NCI-H524 (cell line): ENCODE measurements at places on chromosomes 11 and 22.

DNA sequence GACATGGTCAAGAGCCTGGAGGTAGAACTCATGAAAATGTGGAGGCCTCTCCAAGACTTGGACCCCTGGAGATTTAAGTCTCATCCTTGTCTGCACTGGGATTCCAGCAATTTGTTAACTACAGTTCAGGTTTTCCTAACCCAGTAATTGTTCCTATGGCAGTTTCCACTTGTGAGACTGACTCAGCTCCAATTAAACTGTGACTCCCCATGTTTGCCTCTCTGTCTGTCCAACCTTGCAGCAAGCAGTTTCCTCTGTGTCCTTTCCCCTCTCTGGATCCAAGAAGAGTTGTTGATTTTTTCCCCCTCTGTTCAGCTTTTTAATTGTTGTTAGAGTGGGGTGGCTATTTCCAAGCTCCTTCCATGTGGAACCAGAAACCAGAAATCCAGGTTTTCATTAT lies 16.2 kb upstream of the ARHGAP20 start:
- DNase-seq = no peak

GRCh38 chr11:70210530-70210929 lies 7.4 kb downstream of the FADD start:
- DNase-seq = no peak

DNA sequence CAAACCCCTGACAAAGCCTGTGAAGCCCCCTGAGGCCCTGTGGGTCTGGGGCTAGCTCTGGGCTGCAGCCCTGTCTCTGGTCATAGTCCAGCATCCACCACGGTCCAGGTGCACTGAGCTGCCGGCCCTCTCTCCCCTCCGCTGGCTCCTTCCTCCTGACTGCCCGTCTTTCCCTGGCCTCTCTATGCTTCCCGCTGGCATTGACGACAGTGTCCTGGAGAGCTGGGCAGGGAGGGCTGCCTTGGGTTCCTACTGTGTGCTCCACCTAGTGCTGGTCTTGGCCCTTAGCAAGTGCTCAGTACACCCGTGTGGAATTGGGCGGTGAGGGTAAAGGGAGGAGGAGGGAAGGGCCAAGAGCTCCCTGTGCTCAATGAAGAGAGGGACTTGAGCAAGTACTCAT lies 868 bp upstream of the MYEOV start:
- DNase-seq = no peak

DNA sequence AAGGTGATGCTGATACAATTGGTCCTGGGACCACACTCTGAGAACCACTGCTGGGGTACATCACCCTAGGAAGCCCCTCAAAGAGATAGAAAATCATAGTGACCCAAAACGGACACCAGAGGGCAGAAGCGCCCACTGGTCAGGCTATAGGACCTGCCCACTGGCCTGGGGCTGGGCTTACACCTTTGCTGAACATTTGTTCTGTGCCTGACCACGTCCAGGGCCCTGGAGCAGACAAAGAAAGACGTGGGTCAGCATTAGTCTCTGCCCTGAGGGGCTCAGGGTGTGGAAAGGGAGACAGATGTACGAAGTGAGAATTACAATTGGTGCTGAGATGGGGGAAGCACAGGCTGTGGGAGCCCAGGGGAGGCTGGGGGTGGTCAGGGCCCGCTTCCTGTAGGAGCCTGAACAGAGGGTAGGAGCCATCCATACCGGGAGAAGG lies 14.4 kb upstream of the SERPINH1 start:
- peak; percentile 69 for DNase-seq

- DNase-seq = no peak
Observed at GRCh38 chr11:16935518-16936302, 78.5 kb downstream of the PLEKHA7 start.

DNA sequence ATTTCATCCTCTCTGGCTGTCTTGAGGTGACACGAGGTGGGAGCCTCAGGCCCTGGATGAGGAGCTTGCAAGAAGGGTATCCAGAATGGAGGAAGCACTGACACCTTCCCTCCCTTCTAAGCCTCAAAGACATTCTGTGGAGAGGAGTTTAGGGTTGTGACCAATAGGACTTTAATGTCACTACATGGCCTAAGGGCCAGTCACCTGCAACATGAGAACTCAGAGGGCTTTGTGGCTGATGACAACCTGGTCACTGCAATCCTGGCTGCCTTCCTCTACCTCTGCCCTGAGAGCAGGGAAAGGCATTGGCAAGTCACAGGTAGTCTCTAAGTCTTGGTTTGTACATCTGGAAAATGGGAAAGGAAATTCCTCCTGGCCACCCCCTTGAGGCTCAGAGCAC lies 33.7 kb downstream of the PISD start:
- no peak for DNase-seq

DNA sequence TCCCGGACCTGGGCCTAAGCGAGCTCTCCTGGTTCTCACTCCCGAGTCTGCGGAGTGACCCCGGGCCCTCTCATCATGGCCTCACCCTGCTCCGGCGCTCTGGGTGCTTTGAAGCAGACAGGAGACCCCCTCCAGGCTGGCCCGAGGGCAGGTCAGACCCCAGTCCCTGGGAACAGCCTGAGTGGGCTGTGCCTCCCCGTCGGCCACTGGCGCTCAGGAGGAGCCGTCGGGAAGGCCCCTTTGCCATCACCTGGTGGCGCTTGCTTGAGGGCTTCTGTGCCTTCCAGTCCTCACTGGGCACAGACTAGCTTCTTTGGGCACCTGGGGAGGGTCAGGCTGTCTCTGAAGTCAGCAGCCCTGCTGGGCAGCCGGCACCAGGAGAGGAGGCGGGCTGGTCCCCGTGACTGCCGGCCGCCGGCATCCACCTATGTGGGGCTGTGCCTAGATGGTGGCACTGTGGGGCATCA lies 6.7 kb downstream of the BRSK2 start:
- DNase-seq = no peak

DNA sequence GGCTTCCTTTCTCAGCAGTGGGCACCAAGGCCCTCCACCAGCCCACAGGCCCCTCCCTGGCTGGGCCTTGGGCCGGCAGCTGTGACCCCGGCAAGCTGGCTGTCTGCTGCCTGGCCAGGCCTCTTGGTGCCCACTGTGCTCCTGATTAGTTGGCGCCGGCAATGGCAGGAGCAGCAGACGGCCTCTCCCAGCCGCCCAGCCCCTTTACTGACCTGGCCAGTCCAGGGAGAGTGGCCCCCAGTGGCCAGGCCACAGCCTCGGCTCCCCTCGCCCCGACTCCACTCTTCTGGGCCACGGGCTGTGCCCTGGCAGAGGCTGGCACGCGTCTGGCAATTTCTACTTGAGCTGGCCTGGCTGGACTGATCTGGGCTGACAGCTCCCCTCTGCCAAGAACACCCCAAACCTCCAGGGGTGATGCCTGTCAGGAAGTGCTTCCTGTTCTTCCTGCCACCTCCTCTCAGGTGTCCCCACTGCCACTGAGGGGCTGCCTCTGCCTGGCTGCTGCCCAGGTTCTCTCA lies 58.1 kb downstream of the CACNA1I start:
- DNase-seq = no peak

- DNase-seq = no peak
Observed at GRCh38 chr11:88181776-88182175, 6.5 kb upstream of the RAB38 start.

DNA sequence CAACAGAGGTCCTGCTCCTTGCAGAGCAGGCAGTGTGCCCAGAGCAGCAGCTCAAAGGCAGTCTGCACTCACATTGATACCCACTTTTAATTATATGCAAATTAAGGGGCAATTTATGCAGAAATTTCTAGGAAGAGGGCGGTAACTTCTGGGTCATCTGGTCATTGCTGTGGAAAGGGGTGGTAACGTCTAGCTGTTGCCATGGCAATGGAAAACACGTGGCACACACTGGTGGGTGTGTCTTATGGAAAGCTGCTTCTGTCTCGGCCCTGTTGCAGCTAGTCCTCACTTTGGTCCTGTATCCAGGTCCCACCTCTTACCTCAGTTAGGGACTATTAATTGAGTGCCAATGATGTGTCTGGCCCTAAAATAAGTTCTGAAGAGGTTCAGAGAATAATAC lies 36.8 kb downstream of the BARX2 start:
- DNase-seq = no peak

GRCh38 chr11:10885703-10886363 lies 28.0 kb upstream of the ZBED5 start:
- no peak for DNase-seq

- DNase-seq = no peak
Observed at GRCh38 chr11:69397732-69398131, 83.7 kb upstream of the LINC01488 start.

GRCh38 chr11:64469288-64469687 lies 110.3 kb downstream of the RPS6KA4 start:
- no peak for DNase-seq

DNA sequence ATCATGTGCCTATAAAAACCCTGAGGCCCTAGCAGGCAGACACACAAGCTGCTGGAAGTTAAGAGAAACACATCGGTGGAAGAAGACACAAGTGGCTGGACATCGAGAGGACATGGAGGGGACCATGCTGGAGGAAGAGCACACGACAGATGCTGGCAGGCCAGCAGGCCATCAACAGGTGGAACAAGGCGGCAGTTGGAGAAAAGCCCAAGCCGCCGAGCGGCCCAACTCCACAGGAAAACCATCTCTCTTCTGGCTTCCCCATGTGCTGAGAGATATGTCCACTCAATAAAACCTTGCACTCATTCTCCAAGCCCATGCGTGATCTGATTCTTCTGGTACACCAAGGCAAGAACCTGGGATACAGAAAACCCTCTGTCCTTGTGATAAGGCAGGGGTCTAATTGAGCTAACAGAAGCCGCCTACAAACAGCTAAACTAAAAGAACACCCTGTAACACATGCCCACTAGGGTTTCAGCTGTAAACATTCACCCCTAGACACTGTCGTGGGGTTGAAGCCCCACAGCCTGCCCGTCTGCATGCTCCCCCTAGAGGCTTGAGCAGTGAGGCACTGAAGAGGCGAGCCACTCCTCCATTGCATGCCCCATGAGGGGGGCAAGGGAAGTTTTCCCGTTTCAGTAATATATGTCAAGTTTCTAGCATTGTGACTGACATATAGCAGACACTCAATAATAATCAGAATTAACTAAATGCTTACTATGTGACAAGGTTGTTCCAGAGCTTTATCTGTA lies 39.0 kb upstream of the MMP20 start:
- no peak for DNase-seq

GRCh38 chr11:113572136-113572735 lies 97.0 kb upstream of the DRD2 start:
- no peak for DNase-seq

- DNase-seq = no peak
Observed at GRCh38 chr22:39068033-39068785, 8.9 kb upstream of the APOBEC3G start.

DNA sequence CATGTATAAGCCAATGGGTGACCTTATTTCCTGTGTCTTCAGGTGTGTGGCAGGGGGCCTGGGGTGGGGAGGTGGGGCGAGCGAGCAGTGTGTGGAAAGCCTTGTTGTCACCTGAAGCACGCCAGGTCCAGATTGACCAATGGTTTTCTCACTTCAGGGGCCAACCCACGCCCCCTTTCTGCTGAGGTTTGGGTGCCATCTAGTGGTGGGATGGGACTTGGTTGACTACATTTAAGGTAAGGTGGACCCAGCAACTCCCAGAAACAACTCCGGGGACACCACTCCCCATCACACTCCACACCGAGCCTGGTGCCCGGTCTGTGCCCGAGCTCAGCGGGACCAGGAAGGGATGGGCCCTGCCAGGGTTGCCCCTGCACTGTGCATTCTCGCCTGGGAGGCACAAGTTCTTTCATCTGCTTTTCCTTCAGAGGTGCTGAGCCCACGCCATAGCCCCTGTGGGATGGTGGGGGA lies 40.0 kb downstream of the TPCN2 start:
- peak; percentile 24 for DNase-seq

GRCh38 chr11:62497132-62497801 lies 49.3 kb downstream of the AHNAK start:
- DNase-seq = peak; percentile 8

DNA sequence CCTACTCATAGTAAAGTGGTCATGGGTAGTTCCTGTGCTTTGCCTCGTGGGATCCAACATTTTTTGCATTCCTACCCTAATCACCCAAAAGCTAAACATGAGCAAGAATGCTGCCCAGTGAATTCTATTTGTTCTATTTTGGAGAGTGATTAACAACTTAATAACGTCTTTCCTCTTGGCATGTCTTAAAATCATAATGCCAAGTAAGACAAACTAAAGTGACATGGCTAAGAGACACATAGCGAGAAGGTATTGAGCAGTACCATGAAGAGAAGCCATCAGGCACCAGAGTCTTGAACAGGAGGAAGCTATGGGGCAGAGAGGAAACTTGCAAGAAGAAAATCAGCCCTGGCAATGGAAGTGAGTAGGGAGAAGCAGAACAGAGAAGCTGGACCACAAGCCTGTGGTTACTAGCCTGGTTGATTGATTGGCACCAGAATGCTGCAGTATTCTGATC lies 32.0 kb downstream of the EXPH5 start:
- no peak for DNase-seq

GRCh38 chr22:37340331-37341262 lies 58.3 kb downstream of the CYTH4 start:
- peak; percentile 84 for DNase-seq

GRCh38 chr11:133191931-133192330 lies 340.4 kb downstream of the OPCML start:
- DNase-seq = no peak

- DNase-seq = no peak
Observed at GRCh38 chr22:32949391-32950173, 108.6 kb downstream of the SYN3 start.

DNA sequence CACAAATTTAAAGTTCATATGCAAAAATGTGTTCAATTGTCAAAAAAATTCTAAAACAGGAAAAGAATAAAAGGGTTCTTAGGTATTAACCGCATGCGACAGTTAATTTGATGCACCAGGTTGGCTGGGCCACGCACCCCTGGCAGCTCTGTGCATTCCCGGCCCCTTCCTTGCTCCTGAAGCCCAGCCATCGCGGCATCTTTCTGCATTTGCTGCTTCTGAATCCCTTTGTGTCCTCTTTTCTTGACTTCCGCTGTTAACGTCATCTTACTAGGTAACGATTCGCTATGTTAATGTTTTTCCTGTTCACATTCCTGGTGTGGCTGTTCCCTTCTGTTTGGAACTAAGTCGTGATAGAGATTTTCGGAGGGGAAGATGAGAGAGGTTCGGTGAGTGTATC lies 7.9 kb upstream of the KLHDC7B start:
- DNase-seq = no peak

DNA sequence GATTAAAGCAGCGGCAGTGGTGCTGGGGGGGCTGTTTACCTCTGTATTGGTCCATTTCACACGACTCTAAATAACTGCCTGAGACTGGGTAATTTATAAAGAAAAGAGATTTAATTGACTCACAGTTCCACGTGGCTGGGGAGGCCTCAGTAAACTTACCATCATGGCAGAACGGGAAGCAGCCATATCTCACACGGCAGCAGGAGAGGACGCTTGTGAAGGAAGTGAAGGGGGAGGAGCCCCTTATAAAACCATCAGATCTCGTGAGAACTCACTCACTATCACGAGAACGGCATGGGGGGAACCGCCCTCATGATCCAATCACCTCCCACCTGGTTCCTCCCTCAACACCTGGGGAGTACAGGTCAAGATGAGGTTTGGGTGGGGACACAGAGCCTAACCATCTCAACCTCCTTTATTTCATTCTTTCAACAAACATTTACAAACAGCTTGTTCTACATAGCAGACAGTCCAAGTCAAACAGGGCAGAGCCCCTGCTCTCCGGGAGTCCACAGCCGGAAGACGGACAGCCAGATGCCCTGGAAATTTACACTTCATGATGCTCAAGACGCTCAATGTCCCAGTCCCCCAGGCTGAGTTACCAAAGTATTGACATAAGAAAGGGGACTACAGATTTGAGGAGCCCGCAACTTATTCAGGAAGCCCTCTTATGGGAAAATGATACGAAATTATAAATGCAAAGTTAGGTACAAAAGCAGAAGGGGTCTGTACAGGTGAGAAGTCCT lies 26.3 kb upstream of the HMGXB4 start:
- DNase-seq = peak; percentile 75

- DNase-seq = peak; percentile 70
Observed at GRCh38 chr11:123429913-123430720, at the start of gene GRAMD1B. Gene GRAMD1B, plus strand, starts transcription at chr11:123430269. Its CDS starts 524 bp downstream, at chr11:123430793.
